ENCODE measurements at places on chromosomes 6 and 20.

DNA sequence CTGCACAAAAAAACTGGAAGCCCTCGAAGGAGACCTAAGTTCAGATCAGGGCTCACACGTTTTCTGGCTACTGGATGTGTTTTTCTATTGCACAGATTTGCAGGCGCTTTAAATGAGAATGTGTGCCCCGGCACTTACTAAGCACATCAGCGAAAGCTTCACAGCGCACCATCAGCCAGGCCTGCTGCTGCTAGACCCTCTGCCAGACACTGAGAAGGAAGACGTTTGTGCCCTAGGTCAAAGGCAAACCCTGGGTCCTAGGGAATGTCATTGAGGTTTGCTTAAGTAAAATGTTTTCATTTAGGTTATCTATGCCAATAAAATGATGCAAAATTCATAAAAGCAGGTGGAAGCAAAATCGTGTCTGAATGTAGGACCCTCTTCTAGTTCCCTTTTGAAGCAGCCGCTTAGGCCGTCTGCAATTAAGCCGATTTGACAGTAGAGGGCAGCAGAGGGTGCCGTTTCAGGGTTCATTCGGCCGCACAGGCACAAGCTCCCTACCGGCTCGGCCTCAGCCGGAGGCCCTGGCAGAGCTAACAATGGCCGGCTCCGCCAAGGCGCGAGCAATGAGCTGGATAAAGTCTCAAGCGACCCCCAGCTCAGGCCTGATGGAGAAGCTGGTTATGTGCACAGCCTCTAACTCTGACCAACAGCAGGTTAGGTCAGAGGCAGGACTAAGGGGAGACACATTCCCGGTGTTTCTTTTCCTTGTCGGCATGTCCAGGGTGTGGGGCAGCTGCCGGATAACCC lies 107.2 kb upstream of the FOXA2 start:
- peak; percentile 52 for DNase-seq

DNA sequence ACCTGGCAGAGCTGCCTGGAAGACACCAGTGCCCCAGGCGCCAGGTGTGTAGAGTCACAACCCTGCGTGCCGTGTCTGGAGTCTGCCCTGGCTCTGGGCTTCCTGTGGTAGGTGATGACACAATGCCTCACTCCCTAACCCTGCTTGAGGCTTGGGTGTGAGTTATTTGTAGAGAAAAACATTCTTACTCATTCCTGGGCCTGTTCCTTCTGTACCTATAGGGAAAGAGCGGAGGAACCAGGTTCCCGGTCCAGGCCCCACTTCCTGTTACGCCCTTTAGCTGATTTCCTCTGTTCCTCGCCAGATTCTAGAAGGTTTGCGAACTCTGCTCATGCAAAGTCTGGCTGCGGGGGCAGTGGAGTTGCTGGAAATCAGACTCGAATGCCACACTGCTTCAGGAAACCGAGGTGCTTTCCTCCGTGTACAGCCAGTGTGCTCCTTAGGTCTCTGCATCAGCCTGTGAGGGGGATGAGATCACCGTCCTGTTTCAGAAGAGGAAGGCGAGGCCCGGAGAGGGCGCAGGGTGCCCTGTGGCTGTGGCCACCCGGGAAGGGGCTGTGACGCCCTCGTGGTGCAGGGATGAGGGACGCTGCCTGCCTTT lies 67.1 kb upstream of the DUSP22 start:
- peak; percentile 74 for DNase-seq

GRCh38 chr6:41653691-41654090 lies 15.4 kb downstream of the MDFI start:
- no peak for DNase-seq

DNA sequence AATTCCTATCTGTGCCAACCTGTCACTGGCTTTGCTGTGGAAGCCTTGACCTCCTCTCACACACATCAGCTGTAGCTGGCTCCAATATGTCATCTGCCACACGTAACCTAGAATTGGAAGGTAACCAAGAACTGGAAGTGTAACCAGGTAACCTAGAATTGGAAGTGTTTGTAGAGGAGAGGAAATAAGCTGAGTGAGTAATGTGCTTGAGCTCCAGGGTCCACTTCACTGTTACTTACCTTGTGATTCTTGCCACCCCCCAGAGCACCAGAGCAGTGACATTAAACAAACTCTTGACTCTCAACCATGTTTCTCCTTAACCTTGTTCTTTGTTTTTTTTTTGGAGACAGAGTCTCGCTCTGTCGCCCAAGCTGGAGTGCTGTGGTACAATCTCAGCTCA lies 350.5 kb downstream of the NRN1 start:
- no peak for DNase-seq

DNA sequence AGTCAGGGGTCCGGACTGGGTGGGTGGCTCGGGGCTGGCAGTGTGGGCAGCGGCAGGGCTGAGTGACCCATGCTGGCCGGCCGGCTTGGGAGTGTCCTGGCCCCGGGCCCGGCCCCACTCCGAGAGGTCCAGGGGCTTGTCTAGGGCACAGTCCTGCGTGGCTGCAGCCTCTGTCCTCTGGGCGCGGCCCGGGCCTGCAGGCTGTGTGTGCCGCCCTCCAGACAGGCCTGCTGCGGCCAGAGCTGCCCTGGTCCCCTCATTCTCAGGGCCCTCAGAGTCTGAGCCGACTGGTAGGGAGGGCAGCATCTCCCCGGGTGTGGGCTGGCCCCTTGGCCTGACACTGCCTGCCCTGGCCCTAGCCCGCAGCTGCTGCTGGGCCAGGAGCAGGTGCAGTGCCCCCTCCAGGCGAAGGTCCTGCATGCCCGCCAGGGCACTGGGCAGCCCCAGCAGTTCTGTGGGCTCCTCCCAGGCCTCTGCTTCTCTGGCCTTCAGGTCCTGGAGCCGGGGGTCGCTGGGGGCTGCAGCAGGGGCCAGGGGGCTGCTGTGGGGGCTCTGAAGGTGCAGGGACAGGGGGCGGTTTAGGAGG lies 6.9 kb upstream of the CABLES2 start:
- no peak for DNase-seq
